ENCODE measurements at places on chromosomes 5 and 9. TPM values are rescaled to one million over a fixed set of nuclear protein-coding genes. Genes with fewer than 3 reads are reported as not detected.

Gene SLCO6A1
- total RNA-seq, result not detected

Gene OXCT1
- total RNA-seq, result 65.0 TPM

Gene CCDC171
- total RNA-seq, result 2.1 TPM

Gene ERBIN
- 38.3 TPM for total RNA-seq

Gene NRG2
- total RNA-seq, result 0.11 TPM

Gene DNAI1
- not detected for total RNA-seq

Gene TPD52L3
- not detected for total RNA-seq

Gene FOXD4
- total RNA-seq, result not detected

Gene FST
- total RNA-seq, result 0.43 TPM

DNA sequence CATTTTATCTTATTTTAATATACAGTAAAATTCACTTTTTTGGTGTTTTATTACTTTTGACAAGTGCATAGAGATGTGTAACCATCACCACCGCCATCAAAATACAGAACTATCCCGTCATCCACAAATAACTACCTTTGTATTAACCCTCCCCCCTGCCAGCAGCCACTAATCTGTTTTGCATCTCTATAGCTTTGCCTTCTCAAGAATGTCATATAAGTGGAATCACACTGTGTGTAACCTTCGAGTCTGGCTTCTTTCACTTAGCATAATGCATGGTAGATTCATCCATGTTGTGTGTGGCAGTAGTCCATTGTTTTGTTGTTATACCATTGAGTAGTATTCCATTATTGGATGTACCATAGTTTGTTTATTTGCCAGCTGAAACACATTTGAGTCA lies 98.8 kb downstream of the BOD1 start:
- H3K27ac ChIP-seq, result no peak overlapping the region
- H3K4me1 ChIP-seq, result no peaks in the 10 kb centered on the region
- DNase-seq, result no peak

DNA sequence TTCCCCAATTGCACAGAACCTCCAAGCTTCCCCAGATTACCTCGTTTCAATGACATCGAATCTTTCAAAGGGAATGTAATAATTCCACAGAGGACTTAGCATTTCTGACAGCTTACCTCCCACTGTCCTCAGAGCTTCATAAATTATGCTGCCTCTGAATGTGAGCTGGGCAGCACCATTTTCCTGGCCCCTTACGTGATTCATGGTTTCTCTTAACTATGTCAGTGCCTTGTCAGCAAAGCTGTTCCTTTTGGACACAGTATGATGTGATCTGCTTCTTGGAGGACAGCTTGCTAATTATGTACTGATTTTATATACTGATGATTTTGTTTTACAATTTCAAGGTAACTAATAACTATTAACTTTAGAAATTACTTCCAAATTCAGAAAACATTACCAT lies 27.7 kb upstream of the SSBP2 start:
- H3K27me3 ChIP-seq, result no peaks in the 10 kb centered on the region
- peaks cover 17% of the 10 kb centered on the region for H3K4me1 ChIP-seq
- peak overlapping the region; percentile 91 for H3K27ac ChIP-seq
- H3K36me3 ChIP-seq, result peaks cover 3% of the 10 kb centered on the region
- DNase-seq, result peak; percentile 34

- no peaks in the 10 kb centered on the region for H3K4me1 ChIP-seq
- DNase-seq, result no peak
- no peak overlapping the region for H3K27ac ChIP-seq
- no peaks in the 10 kb centered on the region for H3K36me3 ChIP-seq
- no peaks in the 10 kb centered on the region for H3K27me3 ChIP-seq
Observed at GRCh38 chr9:14056316-14056861, 257.6 kb downstream of the NFIB start.

- peaks cover 12% of the 10 kb centered on the region for H3K27me3 ChIP-seq
- DNase-seq, result peak; percentile 51
- H3K4me1 ChIP-seq, result peaks cover 4% of the 10 kb centered on the region
- no peaks in the 10 kb centered on the region for H3K36me3 ChIP-seq
- H3K27ac ChIP-seq, result no peak overlapping the region
Observed at GRCh38 chr5:135426102-135427082, 20.8 kb downstream of the DCANP1 start.

GRCh38 chr9:36905101-36906066 lies 128.7 kb downstream of the PAX5 start:
- H3K4me3 ChIP-seq, result no peak overlapping the region
- H3K4me1 ChIP-seq, result peaks cover 6% of the 10 kb centered on the region
- peaks cover 30% of the 10 kb centered on the region for H3K27me3 ChIP-seq
- no peaks in the 10 kb centered on the region for H3K36me3 ChIP-seq
- DNase-seq, result no peak
- H3K27ac ChIP-seq, result no peak overlapping the region

DNA sequence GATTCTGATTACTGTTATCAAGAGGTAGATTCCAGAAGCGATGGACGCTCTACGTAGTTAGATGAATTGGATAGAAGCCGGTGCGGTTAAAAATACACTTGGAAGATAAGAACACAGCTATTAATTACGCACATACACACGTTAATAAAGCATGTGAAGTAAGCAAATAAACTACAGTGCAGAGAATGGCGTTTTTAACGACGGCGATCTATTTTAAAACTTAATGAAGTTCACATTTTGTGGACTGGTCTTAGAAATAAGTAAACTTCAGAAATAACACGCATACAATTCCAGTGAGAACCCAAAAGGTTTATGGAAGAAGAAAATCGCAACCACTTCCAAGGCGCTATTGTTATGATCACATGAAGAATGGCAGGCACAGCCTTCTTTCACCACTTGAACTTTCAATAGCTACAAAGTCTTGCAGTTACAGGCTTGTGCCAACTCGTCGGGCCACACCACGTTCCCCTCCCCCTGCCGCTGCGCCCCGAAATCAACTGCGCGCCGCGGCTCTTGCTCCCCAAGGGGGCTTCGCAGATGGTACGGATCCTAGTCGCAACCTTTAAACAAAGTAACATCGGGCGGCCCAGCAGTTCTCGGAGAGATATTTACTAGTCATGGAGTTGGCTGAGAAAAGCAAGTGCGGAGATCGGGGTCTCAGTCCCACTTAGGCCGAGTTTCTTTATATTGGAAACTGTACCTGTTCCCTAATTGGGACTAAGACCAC lies 866 bp upstream of the SEMA6A start:
- H3K27ac ChIP-seq, result no peak overlapping the region
- peak; percentile 7 for DNase-seq
- H3K4me1 ChIP-seq, result peaks cover 27% of the 10 kb centered on the region
- no peaks in the 10 kb centered on the region for H3K36me3 ChIP-seq
- peak overlapping the region; percentile 47 for H3K4me3 ChIP-seq

DNA sequence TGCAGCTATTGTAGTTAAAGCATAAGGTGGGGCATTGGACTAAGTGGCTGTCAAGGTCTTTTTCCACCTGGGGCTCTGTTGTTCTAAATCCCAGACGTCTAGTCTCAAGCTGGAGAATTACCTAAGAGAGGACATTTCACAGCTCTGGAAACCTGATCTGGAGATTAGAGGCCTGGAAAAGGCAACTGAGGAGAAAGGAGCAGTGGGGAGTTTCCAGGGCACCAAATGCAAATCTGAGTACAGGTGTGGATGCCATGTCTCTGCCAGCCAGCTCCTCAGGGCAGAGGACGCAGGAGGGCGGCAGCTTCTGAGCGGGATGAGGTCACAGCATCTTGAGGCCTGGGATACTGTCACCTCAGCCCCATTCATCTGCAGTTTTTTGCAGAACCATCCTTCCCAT lies 65.2 kb downstream of the PPARGC1B start:
- H3K4me3 ChIP-seq, result no peak overlapping the region
- H3K27ac ChIP-seq, result no peak overlapping the region
- H3K36me3 ChIP-seq, result peaks cover 2% of the 10 kb centered on the region
- no peak for DNase-seq
- peaks cover 12% of the 10 kb centered on the region for H3K4me1 ChIP-seq

GRCh38 chr5:167140548-167141291 lies 1150.7 kb upstream of the WWC1 start:
- H3K4me3 ChIP-seq, result no peak overlapping the region
- no peaks in the 10 kb centered on the region for H3K27me3 ChIP-seq
- no peaks in the 10 kb centered on the region for H3K36me3 ChIP-seq
- H3K27ac ChIP-seq, result no peak overlapping the region
- no peak for DNase-seq
- no peaks in the 10 kb centered on the region for H3K4me1 ChIP-seq

- H3K4me3 ChIP-seq, result no peak overlapping the region
- no peak for DNase-seq
- no peaks in the 10 kb centered on the region for H3K36me3 ChIP-seq
- H3K27me3 ChIP-seq, result no peaks in the 10 kb centered on the region
Observed at GRCh38 chr5:40396317-40396716, 283.4 kb upstream of the PTGER4 start.

- no peak overlapping the region for H3K4me3 ChIP-seq
- H3K36me3 ChIP-seq, result no peaks in the 10 kb centered on the region
- H3K27ac ChIP-seq, result no peak overlapping the region
- no peaks in the 10 kb centered on the region for H3K4me1 ChIP-seq
- DNase-seq, result no peak
Observed at GRCh38 chr5:21895766-21896350, 957.3 kb downstream of the CDH12 start.

DNA sequence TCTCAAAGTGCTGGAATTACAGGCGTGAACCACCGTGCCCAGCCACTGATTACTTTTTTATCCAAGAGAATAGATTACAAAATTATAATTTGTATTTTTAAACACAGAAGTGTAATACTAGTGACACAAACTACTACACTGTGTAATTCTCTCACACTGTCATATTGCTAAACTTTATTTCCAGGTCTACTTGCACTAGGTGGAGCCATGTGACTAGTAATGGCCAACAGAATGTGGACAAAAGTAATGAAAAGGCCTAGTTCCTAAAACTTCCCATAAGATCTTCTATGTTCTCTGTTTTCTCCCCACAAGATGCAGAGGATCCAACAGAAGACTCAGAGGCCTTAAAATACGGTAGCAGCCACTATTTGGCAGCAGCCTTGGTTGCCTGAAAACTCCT lies 27.3 kb downstream of the NADK2 start:
- H3K27me3 ChIP-seq, result no peaks in the 10 kb centered on the region
- no peak overlapping the region for H3K27ac ChIP-seq
- no peak for DNase-seq

DNA sequence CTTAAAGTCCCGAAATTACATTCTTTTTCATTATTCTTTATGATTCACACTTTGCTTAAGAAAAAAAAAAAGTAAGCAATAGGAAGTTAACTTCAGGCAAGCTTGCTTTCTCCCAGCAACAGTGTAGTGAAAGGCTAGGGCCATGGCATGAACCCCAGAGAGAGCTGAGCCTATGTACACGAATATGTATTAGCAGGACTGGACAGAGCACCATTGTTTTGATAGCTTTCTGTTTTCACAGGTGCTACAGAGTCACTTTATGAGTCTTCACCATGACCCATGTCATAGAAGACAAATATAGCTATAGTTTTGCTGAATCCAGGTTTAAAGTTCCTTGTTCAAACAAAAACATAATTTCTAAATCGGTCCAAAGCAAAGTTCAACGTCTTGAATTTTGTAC lies 199.2 kb downstream of the ADAMTSL1 start:
- H3K36me3 ChIP-seq, result no peaks in the 10 kb centered on the region
- no peak overlapping the region for H3K4me3 ChIP-seq
- DNase-seq, result no peak
- no peaks in the 10 kb centered on the region for H3K27me3 ChIP-seq
- H3K27ac ChIP-seq, result no peak overlapping the region

GRCh38 chr5:133746834-133747233 lies 134.5 kb upstream of the FSTL4 start:
- H3K27ac ChIP-seq, result no peak overlapping the region
- peak; percentile 52 for DNase-seq
- peaks cover 9% of the 10 kb centered on the region for H3K27me3 ChIP-seq
- no peaks in the 10 kb centered on the region for H3K36me3 ChIP-seq

- H3K27me3 ChIP-seq, result no peaks in the 10 kb centered on the region
- no peak for DNase-seq
- no peak overlapping the region for H3K4me3 ChIP-seq
Observed at GRCh38 chr5:1817261-1818043, 16.2 kb downstream of the NDUFS6 start.

- H3K4me3 ChIP-seq, result no peak overlapping the region
- no peak for DNase-seq
- H3K27ac ChIP-seq, result no peak overlapping the region
- H3K27me3 ChIP-seq, result peaks cover 47% of the 10 kb centered on the region
Observed at GRCh38 chr5:54889826-54890225, 95.6 kb downstream of the ESM1 start.

DNA sequence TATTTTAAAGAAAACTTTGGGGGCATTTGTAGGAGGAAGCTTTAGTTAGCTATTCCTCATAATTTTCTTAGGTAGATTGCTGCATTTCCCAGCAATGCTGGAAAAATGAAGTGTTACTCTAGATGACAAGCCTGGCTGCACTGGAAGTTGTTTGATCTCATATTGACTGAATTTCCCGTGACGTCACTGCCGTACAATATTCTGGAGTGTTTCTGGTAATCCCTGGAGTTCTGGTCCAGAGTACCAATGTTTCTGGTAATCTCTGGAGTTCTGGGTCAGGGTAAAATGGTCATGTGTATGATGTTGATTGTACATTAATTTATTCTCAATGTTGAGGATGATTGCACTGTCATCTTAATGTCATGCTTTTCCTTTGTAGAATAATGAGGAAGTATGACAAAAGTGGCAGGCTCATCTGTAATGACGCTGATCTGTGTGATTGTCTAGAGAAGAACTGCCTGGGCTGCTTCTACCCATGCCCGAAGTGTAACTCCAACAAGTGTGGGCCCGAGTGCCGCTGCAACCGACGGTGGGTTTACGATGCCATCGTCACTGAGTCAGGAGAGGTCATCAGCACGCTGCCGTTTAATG lies 26.2 kb downstream of the ARL14EPL start:
- no peak for DNase-seq
- H3K27ac ChIP-seq, result no peak overlapping the region
- no peaks in the 10 kb centered on the region for H3K4me1 ChIP-seq
- H3K27me3 ChIP-seq, result peaks cover 8% of the 10 kb centered on the region
- H3K36me3 ChIP-seq, result no peaks in the 10 kb centered on the region
- no peak overlapping the region for H3K4me3 ChIP-seq

DNA sequence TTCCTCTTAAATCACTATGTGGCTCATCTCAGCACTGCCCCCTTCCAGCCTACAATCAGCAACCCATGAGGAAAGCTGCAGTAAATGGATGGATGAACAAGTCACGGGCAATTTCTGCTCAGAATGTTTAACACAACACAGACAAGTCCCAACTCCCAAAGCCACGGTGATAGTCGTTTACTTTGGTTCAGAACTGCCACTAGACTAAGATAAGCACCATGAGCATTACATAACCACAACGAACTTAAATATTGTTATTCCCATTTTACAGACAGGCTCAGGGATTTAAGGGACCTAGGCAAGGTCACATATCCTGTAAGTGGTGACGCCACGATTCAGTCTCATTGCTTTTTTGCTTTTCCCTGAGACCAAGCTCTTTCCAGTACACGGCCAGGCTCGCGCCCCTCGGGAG lies 2.0 kb upstream of the SMIM27 start:
- H3K4me1 ChIP-seq, result peaks cover 49% of the 10 kb centered on the region
- no peak for DNase-seq
- H3K27me3 ChIP-seq, result no peaks in the 10 kb centered on the region
- peak overlapping the region; percentile 86 for H3K4me3 ChIP-seq

DNA sequence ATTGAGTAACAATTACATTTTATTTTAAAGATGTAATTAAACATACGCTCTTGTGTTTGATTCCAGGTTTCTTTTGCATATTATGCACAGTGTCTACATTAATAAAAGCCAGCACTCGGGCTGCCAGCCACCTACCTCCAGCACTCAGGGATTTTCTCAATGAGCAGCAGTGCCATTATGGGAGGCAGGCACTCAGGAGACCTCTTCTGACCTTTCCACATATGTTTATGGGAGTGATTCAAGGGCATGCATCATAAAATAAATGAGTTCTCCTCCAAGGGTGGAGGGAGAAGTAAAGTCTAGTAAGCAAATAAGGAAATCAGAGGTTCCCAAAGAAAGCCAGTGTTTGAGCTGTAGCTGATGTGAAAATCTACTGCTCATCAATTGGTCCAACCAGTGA lies 119.8 kb upstream of the IRX2 start:
- H3K36me3 ChIP-seq, result no peaks in the 10 kb centered on the region
- H3K27me3 ChIP-seq, result no peaks in the 10 kb centered on the region
- no peak for DNase-seq
- H3K4me1 ChIP-seq, result no peaks in the 10 kb centered on the region
- no peak overlapping the region for H3K27ac ChIP-seq

Measured in activated CD8-positive, alpha-beta T cell treated with anti-CD3 and anti-CD28 coated beads for 36 hours (primary cell).